ENCODE measurements at places on chromosomes 6 and 20.

DNA sequence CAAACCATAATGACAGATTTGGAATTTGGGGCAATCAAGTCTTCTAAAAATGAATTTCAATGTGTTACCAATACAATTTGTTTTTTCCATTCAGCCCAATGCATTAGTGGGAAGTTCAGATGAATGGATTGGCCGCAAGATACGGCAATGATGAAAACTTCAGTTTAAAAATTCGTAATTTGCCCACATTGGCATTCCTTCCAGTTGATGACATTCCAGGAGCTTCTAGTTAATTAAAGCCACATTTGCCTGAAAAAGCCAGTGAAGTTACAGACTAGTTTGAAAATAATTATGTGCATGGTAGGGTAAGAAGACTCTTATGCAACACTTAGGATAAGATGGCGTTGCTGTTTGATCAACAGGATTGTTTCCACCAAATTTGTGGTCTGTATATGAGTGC, 46.2 kb downstream of the NHLRC1 start:
- DNase-seq, result no peak

DNA sequence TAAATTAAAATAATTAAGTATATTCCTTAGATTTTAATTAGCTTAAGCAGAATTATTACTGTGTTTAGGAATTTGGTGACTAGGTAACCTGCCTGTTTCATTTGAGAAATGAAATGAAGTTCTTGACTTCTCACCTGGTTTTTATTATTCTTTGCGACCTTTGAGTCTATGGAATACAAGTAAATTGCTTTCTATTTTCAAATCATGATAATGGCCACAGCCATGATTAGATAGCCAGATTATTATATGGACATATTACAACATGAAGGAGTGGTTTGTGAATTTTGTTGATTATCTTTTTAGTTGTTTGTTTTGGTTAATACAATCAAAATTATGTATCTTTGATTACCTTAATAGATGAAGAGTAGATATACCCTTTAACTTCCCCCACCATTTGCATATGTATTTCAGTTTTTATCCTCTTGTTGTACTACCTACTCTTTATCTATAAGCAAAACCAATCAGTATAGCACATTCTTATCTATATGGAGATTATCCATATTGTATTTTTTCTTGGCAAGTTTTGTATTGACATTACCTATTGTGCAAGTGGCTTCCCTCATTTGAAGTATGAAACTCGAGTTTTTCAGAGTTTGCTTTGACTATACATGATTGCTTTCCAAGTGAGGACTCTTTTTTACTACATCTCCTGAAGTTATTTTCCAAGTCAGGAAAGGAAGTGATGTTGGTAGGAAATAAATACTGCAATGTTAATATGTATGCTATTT, 47.9 kb downstream of the CD2AP start:
- no peak for DNase-seq

- no peak for DNase-seq
Measured at GRCh38 chr6:37693079-37693478, 4.6 kb downstream of the MDGA1 start.

DNA sequence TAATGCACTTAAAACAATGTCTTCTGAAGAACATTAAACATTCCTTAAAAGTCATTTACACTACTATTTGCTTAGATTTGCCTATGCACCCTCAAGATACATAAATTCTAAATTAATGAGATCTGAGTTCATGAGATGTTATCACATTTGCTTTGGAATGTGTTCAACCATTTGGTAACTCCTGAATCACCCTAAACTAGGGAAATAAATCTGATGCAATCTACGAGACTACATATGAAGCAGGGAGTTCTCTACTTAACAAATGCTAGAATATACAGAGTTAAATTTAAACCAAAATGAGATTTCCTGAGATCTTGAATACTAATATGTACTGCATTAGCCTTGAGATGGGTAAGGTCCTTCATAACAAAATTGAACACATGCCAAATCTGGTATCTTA, 170.1 kb downstream of the CLIC5 start:
- DNase-seq, result no peak

- DNase-seq, result no peak
Measured at GRCh38 chr6:36139431-36139830, 9.1 kb downstream of the MAPK13 start.

All from activated T-helper 1 cell treated with anti-CD3 and anti-CD28 coated beads, Interleukin-2, amount 50 U/mL, for 16 hours (primary cell).